ENCODE measurements at places on chromosomes 12 and 14. TPM values are rescaled to one million over a fixed set of nuclear protein-coding genes. Genes with fewer than 3 reads are reported as not detected.

The PLD4 gene
- not detected for total RNA-seq

The RAD9B gene
- 0.49 TPM for total RNA-seq

The CEBPE gene
- not detected for total RNA-seq

The SDSL gene
- total RNA-seq: 2.3 TPM

The ADGRD1 gene
- not detected for total RNA-seq

The LALBA gene
- not detected for total RNA-seq

The PTGER2 gene
- 0.78 TPM for total RNA-seq

The CMTM5 gene
- total RNA-seq: not detected

The MAP1LC3B2 gene
- not detected for total RNA-seq

The WIF1 gene
- total RNA-seq: 0.84 TPM

The RPL36AL gene
- total RNA-seq: 271 TPM

The SMIM41 gene
- not detected for total RNA-seq

The PLEKHG7 gene
- total RNA-seq: not detected

The FAM181A gene
- total RNA-seq: 0.99 TPM

The EEF1AKMT3 gene
- total RNA-seq: 5.8 TPM

The DAO gene
- not detected for total RNA-seq

The NUAK1 gene
- 8.0 TPM for total RNA-seq

The IL26 gene
- total RNA-seq: not detected

The LRRIQ1 gene
- total RNA-seq: 0.79 TPM

The AQP6 gene
- total RNA-seq: 0.14 TPM

The LGR5 gene
- total RNA-seq: not detected
